ENCODE measurements at places on chromosomes 5 and 9. TPM values are rescaled to one million over a fixed set of nuclear protein-coding genes. Genes with fewer than 3 reads are reported as not detected.

DNA sequence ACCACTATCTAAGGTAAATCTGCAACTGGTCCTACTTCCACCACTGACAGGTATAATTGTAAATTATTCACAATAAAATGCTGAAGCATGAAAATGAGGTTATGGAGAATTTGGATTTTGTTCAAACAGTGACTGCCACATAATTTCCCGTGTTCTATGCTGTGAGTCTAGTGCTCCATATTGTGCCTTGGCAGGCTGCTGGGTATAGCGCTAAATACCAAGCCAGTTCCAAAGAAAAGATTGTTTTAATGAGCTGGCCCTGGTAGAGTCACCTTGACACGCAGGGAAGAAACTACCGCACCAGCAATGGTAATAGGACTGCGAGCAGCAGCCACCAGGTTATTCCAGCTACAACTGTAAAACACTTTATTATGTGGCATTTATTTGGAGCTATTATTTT lies 30.4 kb downstream of the PSMB7 start:
- DNase-seq = no peak

DNA sequence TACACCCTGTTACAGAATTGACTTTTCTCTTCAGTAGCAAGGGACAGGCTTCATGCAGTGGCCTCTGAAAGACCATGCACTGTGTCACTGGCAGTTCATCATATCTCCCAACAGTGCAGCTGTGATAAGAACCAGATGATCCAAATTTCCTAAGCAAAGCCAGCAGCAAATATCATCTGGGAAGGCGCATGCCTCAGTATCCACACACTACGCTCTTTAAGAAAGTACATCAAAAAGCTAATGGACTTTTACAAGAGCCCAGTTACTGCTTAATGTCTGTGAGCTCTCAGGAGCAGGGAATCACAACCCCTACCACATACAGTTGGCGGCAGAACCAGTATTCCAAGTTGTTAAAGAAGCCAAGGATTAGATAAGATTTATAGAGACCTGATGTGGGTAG lies 25.1 kb downstream of the ADAMTSL1 start:
- DNase-seq = no peak

DNA sequence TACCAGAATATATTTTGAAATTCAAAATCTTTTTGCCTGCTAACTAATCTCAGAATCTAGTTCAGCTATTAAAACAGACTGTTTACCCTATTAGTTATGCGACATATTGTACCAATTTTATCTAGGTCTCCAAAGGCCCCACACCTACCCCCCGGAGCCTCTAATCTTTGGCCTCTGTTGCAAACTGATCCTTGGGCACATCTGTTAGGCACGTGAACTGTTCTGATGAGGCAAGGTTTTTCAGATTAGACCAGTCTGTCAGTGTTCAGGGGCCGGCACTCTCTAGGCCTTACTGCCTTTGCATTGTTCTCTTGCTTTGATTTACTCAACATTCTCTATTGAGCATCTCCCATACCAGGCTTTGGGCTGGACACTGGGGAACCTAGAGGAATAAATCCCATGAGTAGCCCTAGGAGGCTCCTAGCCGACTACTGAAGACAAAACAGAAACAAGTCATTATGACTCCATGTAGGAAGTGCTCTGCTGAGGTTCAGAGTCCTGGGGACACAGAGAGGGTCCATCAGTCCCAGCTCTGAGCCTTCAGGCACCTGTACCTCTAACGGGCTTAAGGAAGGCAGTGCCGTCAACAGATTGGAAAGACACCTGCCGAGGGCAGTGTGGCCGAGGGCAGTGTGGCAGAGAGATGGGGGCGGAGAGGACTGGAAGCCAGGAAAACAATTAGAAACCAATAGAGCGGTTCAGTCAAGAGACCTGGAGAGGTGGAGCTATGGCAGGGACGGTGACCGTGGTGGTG lies 245.1 kb downstream of the AOPEP start:
- DNase-seq = no peak

- no peak for DNase-seq
Observed at GRCh38 chr9:115395511-115396021, 277.6 kb upstream of the TNC start.

- DNase-seq = no peak
Observed at GRCh38 chr5:95148453-95148852, 136.4 kb downstream of the MCTP1 start.

DNA sequence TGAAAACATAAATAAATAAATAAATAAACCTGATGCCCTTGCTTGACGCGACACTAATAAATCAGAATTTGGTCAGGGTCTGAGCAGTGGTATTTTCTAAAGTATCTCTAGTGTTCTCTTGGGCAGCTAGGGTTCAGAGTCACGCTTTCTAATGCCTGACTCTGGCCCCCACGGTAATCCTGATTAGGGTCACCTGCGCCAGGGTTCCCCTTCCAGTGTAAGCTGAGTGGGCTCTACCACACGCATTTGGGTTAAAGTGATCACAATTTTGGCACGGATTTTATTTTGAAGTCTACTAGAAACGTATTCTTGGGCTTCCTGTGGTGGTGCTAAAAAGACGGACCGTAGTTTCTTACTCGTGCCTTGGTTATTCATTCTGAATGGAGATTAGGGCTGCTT lies 651 bp downstream of the TTC1 start:
- no peak for DNase-seq

DNA sequence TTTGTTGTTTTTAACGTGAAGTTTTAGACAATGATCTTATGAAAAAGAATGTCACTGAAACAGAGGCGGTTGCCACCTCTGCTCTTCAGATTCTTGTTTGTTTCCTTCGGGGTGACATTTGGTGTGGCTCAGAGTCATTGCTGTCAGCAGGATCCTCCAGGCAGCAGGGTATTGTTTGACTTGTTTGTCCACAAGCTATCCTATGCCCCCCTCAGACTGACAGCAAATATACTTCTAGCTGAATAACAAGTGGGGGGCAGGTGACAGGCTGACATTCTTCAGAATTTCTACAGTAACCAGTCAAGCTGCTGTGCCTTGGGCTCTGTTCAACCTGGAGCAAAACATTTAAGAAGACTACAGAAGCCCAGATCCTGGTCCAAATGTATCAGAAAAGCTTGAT lies 383.3 kb downstream of the YTHDC2 start:
- DNase-seq = no peak

DNA sequence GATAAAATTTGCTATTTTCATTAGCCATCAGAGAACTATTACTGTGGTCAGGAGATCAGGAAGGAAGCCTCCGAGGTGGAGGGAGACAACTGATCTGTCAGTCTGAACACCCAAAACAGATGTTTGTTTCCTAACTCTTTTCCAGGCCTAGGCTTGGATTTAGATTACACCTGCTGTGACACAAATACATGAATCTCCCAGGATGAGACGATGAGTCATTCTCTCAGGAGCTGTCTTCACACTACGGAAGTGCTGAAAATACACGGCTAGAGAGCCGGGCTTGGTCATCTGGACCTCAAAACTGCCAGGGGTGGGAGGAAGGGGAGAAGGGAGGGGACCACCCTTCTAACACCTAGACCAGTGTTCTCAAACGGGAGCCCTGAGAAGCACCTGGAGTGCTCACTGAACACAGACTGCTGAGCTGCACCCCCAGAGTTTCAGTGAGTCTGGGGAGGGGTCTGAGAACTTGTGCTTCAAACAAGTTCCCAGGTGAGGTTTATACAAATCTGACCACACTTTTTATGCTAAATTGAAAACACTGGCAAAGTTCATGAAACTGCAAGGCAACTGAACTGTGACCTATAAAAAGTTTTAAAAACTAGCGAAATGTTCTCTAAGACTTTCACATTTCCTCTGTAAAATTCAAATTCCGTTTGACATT lies 80.3 kb upstream of the EQTN start:
- DNase-seq = no peak

GRCh38 chr9:88746743-88747398 lies 211.9 kb downstream of the NXNL2 start:
- DNase-seq = no peak

- peak; percentile 75 for DNase-seq
Observed at GRCh38 chr9:115127191-115127817, 9.3 kb upstream of the TNC start.

- no peak for DNase-seq
Observed at GRCh38 chr9:6467006-6467625, 54.1 kb downstream of the UHRF2 start.

DNA sequence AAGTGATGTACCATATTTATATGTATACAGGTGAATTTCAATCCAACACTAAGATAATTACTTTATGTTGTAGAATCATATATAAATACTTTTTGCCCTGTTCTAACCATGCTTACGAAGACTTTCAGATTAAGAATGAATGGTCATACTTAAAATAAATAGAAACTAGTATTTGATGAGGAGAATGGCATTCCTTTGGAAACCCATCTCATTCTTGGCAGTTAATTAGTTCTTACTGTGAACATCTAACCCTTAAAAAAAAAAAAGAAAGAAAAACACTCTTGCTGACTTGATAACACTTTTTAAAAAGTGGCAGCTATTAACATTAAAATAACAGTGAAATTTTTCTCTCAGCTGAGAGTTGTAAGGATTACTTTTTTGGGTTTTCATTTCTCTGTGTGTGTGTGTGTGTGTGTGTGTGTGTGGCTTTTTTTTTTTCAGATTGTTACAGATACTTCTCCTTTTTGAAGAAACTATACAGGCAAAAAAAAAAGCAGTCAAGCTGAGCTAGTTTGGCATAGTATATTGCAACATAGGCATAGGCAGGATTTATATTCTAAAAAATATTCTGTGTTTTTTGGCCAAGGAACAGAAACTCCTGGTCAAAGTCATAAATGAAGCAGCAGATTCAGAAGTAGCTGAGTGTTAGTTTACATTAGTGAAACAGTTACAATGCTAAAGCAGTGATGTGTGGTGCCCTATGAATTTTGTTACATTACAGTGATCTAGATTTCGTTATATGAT lies 163.5 kb downstream of the CD180 start:
- no peak for DNase-seq

DNA sequence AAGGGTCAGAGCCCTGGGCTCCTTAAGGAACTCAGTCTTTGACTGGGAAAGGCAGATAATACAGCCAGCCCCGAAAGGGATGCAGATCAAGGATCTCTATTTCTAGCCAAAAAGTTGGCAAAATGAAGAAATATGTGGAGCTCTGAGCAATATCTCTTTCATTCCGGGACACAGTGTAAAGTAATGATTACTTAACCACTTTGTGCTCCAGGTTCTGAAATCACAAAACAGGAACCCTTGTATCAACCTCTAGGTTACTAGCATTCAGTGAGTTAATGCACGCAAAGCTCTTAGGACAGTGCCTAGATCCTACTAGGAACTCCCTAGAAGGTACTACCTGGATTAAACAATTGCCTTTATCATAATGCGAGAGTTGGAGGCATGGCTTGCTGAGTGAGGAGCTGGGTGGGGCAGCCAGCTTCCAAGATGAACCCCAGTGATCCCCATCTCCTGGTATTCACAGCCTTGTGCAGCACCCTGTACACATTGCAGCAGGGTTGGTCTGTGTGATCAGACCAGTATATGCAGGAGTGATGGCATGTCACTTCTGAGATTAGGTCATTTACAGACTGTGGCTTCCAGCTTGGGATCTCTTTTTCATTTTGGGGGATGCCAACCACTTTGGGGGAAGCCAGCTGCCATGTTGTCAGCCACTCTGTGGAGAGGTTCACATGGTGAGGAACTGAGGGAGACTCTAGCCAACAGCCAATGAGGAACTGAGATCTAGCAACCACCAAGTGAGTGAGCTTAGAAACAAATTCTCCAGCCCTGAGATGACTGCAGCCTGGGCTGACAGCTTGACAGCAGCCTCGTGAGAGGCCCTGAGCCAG lies 103.1 kb upstream of the SLC44A1 start:
- no peak for DNase-seq

GRCh38 chr9:84485539-84485938 lies 145.0 kb upstream of the SLC28A3 start:
- no peak for DNase-seq

DNA sequence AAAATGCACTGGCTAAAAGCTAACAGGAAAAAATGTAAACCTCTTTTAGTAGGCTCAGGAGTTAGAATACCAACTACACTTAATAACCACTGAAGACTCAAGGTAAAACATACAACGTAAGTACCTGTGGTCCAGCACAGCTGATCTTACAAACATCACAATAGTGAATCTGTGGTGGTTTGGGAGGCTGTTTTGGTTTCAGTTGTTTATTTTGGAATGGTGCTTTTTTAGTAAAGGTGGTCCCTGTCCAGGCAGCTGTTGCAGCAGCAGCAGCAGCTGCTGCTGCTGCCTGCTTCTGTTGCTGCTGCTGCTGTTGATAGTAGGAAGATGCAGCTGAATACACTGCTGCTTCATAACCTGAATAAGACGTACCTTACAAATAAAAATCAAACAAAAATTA lies 37.9 kb downstream of the ZFR start:
- DNase-seq = no peak

SLC34A3 gene
- total RNA-seq = not detected

OGN gene
- 0.33 TPM for total RNA-seq

- no peak for DNase-seq
Observed at GRCh38 chr5:149415066-149415967, 36.2 kb upstream of the IL17B start.
